Kidney capillary endothelial cell (primary cell): ENCODE measurements at places on chromosomes 12 and 14.

DNA sequence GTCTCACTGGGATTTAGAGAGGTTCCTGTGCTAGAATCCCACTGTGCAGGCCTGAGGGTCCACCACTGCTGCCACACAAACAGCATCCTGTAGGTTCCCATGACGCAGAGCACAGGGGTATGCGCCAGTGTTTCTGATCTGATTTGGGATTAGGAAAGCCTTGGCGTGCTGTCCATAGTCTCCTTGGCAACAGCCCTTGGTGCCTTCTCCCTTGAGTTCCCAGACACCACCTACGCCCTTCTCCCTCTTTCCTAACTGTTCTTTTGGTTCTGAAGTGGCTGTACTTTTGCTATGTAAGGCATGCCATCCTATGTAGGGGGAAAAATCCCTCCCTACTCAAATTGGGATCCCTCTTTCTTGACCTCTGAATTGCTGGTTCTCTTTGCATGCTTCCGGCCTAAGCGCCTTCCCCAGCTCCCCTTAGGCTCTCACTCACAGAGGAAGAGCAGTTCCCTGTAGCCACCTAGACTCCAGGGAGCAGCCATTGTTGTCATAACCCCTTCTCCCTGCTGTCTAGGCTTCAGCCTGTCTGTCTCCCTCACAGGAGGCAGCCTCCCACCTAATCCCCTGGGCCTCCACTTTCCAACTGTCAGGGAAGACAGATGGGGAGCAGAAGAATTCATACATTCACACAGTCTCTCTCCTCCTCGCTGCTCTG, 14.8 kb upstream of the RIC8B start:
- DNase-seq: no peak

DNA sequence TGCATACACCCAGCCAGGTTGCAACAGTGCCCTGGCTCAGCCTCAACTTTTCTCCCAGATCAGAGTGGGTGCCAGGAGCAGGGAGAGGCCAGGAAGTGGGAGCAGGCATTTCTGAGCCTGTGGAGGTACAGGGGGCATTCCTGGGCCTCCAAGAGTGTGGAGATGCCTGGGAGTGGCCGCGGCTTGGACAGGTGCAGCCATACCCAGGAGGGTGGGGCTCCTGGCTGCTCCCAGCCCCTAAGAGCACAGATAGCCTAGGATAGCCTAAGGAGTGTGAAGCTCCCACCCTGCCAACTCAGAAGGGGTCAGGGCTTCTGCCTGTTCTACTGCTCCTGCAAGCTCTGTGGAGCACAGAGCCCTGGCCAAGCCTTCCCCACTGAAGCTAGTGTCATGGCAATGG, 543.4 kb downstream of the RPL10L start:
- no peak for DNase-seq

DNA sequence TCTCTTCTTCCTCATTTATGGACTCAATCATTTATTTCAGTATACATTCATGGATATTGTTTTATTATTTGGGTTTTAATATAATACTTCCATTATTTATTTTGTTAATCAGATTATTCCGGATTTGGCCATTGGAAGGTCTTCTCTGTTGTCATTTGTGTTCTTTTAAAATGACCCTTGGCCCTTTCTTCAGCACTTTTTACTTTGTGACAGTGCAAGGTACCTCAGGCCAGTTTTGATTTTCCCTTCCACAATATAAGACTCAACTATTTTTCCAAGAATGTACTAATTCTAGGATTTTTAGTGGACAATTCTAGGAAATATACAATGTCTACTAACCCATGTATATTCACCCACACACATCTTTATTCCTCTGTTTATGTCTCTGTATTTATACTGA, 521.4 kb upstream of the FOXG1 start:
- DNase-seq: no peak

DNA sequence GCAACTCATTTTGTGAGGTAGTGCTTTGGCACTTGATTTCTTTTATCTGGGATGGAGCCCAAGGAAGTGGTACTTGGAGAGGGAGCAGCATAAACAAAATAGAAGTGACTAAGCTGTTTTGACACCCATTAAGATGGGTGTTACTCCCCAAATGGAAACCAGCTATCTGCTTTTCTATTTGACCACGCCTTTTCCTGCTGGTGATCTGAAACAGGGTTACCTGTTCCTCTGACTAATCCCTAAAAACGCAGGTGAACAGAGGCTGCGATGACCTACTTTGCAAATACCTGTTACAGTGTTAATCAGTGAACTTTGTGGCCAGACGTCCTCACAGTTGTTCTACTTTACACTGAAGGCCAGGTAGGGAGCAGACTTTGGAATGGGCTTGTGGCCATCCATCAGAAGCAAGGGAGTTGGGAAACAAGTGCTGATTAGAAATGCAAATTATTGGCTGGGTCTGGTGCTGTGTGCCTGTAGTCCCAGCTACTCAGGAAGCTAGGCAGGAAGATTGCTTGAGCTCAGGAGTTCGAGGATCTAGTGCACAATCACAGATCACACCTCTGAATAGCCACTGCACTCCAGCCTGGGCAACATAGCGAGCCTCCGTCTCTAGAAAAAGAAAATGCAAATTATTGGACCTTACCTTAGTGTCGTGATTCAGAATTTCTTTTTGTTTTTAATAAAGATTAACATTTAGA, 58.3 kb upstream of the HECTD1 start:
- DNase-seq: no peak

DNA sequence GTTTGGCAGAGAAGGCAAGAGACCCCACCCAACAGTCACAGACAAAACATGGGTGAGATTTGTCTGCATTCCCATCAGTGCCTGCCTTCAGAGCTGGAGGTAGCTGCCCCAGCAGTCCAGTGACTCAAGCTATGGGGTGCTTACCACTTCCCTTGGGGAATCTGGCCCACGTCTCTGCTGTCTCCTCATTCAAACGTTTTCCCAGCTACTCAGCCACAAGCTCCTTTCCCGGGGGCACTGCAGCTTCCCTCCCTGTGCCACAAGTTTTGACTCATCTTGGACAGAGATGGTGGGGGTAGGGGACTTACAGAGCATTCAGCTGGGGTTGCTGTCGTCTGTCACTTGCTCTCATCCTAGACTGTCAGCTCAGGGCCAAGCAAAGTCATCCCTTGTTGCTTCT, 66.6 kb downstream of the FBXL14 start:
- no peak for DNase-seq

GRCh38 chr12:92292016-92292415, 146.4 kb upstream of the BTG1 start:
- no peak for DNase-seq

DNA sequence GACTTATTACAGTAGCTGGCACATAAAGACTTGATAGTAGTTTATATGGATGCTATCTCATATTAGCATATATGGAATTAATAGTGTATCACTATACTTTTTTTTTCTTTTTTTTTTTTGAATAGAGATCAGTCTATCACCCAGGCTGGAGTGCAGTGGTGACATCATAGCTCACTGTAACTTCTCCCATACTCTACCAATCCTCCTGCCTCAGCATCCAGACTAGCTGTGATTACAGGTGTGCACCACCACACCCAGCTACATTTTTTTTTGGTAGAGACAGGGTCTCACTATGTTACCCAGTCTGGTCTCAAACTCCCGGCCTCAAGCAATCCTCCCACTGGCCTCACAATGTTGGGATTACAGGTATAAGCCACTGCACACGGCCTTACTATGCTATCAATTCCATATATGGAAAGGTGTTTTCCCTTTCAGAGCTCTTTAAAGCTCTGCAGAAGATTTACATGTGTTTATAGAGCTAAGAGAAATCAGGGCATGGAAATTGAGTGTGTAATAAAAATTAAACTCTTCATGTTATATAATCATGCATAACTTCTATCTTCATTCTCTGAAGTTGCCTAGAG, 1.8 kb upstream of the TBK1 start:
- no peak for DNase-seq

DNA sequence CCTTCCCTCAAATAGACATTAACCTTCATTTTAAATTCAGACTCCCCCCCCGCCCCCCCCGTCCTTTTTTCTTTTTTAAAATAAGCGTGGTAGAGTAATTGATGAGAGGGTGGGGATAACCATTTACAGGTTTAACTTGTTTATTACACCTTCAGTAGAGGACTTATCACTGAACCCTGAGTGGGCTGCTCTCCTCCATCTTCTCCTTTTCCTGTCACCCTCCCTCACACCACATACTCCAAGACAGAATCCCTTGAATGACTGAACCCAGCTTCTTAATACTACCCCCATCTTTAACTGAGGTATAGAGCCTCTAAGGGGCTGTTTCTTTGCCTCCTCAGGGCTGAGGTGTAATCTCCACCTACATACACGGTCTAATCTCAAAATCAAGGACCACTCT, 3.7 kb upstream of the IKZF4 start:
- DNase-seq: no peak

DNA sequence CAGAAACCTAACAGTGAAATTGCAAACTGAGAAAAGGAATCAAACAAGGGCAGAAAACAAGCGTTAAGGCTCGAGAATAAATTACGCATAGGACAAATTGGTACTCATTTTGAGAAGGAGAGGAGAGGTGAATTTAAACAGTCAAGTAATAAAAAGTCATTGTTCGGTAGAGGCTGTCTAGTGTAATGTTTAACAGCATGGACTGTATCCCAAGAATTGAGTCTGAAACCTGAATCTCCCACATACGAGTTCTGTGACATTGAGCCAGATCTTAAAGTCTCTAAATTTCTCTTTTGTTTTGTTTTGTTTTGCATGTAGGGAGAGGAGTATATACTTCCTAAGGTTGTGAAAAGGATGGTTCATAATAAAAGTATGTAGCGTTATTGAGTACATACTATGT, 216.5 kb upstream of the BTG1 start:
- no peak for DNase-seq

GRCh38 chr12:121009741-121010140, 6.5 kb downstream of the C12orf43 start:
- DNase-seq: no peak

GRCh38 chr14:68548194-68549076, 244.4 kb downstream of the ZFP36L1 start:
- DNase-seq: no peak

- no peak for DNase-seq
Measured at GRCh38 chr12:129296671-129297070, 443.4 kb downstream of the GLT1D1 start.

DNA sequence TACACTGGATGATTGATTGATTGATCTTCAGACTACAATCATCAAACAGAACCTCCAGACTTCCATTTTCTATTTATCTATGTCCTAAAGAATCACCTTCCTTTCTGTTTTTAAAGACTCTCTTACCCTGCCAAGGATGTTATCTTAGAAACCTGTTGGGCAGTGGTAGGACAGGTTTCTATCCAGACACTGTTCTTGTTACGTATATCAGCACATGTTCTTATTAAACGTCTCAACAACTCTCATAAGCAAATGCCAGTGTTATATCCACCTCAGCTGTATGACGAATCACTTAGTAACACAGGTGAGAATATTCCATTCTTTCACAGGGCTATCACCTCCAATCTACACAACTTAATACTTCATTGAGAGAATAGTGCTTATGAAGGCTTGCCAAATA, 40.2 kb upstream of the RPL10L start:
- no peak for DNase-seq

DNA sequence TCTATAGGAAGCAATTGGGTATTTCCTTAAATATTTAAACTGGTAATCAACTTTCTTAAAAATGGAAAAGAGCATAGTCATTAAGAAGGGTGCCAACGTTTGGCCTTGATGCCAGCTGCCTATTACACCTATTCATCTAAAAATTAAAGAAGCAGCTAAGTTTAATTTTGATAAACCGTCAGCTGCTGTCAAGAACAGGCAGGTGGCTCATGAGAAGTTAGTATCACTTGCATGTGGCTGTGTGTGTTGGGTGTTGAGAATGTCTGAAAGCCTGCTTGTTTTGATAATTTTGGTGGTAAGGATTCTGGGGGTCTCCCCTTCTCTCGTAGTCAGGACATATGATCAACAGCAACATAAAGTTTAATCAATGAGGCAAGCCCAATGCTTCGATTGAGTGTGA, 6.5 kb downstream of the GLRX5 start:
- DNase-seq: no peak

DNA sequence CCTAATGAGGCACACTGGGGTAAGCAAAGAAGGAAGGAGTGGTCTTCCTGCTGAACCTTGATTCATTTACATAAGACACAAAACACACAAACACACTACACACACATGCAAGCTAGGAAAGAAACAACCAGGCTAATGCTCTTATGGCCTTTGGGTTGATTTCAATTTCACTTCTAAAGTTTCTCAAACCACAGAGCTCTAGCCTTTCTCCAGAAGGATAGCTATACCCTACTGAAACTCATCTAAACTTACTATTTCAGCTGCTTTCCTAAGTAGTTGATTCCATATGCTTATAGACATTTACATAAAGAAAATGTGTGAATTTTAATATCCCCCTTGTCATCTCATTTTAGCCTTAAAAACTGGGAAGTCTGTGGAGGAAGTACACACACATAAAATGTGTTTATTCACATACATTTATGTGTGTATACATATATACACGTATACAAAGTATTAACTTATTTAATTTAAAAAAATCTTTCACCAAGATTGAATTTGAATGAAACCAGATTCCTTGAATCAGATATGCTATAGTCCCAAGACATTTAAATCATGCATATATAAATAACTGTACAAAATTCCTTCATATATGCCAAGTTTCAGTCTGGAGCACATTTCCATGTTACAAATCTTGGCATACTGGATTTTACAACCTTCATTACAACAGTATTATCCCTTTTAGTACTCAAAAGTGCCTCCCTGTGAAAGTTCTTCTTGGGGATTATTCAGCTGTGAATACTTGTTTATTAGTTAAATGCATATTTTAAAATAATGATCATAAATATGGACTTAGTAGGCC, 231.8 kb upstream of the NPAS3 start:
- no peak for DNase-seq

DNA sequence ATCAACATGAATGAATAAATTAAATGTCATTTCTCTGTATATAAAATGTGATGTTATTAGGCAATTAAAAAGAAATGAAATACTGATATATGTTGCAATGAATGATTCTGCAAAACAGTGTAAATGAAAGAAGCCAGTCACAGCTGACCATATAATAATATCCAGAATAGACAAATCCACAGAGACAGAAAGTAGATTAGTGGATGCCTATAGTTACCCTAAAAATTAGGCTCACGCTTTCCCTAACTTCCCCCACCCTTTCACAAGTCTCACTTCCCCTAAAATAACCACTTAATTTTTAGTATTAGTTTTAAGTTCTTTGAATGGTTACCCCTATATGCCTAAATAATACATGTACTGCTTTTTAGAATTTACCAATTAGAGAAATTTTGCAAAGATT, 348.9 kb upstream of the FAR2 start:
- no peak for DNase-seq

- no peak for DNase-seq
Measured at GRCh38 chr14:24993631-24994030, 56.3 kb downstream of the STXBP6 start.

DNA sequence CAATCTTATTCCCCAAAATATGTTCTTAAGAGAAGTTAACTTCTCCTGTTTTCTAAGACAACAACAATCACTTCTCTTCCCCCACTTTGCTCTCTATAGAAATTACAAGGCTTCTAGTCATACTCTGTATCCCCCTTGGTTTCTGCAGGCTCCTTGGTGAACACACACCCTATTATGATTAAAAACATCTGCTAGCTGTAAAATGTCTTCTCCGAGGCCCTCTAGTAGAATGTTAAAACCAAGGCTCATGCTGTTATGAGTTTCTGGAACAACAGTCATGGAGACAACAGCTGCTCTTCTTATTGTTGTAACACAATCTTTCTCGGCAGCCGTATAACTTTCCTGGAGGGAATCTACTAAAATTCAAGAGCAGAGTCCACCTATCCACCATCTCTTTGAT, 397.5 kb upstream of the CCDC196 start:
- no peak for DNase-seq
